Activated naive CD4-positive, alpha-beta T cell treated with anti-CD3 and anti-CD28 coated beads, Interleukin-2, amount 50 U/mL, for 72 hours (primary cell): ENCODE measurements at places on chromosomes 5 and 9.

DNA sequence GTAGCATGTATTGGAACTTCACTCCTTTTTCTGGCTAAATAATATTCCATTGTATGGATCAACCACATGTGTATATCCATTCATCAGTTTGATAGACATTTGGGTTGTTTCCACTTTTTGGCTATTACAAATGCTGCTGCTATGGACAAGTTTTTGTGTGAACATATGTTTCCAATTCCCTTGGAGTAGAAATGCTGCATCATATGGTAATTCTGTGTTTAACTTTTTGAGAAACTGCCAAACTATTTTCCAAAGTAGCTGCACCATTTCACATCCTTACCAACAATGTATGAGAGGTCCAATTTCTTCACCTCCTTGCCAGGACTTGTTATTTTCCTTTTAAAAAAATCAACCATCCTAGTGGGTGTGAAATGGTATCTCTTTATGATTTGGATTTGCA lies 8.4 kb downstream of the FRRS1L start:
- no peak for DNase-seq

DNA sequence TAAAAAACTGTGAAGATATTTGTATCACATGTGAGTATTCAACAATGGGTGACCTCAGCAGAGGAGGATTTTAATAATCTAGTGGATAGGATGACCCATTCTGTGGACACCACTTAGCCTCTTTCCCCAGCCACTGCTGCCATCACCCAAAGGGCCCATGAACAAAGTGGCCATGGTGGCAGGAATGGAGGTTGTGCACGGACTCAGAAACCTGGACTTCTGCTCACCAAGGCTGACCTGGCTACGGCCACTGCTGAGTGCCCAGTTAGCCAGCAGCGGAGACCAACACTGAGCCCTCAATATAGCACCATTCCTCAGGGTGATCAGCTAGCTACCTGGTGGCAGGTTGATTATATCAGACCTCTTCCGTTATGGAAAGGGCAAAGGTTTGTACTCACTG lies 1410.4 kb upstream of the CDH9 start:
- DNase-seq: no peak

- no peak for DNase-seq
These were observed 68.9 kb upstream of the EFNA5 start for GRCh38 chr5:107739661-107740060.

- DNase-seq: no peak
These were observed 14.4 kb downstream of the CKMT2 start for GRCh38 chr5:81247441-81247972.

DNA sequence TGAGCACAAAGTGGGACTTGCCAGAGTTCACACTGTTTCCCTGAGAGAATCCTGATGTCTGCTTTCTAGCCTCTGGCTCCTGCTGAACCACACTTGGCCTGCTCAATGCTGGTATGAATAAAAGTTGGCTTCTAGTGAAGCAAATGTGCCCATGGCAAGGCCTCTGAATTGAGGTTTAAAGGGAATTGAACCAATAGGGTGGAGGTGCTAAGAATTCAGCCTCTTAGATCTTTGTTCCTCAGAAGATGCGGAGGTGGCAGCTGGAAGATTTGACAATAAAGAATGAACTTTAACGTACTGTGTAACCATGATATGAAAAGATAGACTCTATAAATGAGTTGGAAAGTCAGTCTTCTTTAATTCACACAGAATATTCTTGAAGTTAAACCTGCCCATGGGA lies 57.2 kb downstream of the RASGRF2 start:
- no peak for DNase-seq

DNA sequence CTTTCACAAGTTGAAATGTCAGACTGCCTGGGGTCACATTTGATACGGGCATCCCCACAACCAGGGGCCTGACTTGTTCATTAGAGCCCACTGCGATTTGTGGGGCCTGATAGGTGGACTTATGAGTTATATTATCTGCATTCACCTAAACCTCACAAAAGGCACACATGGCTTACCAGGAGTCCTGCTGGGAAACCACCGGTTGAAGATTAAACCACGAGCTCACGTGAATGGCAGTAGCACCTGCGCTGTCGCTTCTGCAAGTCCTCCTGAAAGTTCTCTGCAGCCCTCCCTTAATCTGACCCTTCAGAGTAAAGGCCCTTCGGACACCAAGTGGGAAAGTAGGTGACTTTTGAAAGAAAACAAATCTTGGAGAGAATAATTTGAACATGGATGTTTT lies 68.9 kb downstream of the PPIC start:
- no peak for DNase-seq

GRCh38 chr5:167796672-167797071 lies 494.8 kb upstream of the WWC1 start:
- DNase-seq: no peak

DNA sequence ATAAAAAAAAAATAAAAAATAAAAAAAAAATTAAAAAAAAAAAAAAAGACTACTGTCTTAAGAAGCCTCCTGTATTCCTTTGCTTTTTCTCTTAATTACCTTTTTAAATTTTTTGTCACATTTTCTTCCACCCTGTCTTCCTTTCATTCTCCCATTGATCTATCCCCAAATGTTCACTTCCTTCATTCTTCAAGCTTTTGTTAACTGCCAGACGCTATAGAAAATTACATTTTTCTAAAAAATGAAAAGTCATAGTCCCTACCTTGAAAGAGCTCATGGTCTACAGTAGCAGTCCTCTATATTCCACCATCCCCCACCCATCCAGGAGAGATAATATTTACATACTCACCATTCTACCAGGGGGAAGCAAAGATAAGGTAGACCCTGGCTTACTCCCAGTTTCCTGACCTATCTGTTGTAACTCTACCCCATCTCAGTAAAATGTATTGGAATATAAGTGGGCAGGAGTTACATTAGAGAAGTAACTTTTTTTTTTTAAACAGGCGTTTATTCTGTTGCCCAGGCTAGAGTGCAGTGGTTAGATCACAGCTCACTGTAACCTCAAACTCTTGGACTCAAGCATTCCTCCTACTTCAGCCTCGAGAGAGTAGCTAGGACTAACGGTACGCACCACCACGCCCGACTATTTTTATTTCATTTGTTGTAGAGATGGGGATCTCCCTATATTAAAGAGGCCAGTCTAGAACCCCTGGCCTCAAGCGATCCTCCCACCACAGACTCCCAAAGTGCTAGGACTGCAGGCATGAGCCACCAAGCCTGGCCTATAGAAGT lies 3.8 kb upstream of the PRKAA1 start:
- DNase-seq: no peak

DNA sequence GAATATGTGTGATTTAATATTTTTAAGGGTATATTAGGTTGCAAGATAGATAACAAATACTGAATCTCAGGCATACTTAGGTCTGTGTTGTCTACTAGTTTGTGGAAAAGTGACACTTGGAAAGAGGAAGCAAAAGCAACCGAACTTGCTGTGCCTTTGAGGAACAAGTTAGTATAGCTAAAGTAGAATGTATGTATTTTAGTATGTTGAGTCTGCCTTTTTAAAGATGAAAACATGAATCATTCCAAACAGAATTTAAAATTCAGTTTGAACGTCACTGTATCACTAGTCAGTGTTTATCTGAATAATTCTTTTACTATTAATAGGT lies 12.9 kb downstream of the TLE4 start:
- DNase-seq: no peak

GRCh38 chr5:80399526-80400239 lies 8.2 kb upstream of the ZFYVE16 start:
- no peak for DNase-seq

DNA sequence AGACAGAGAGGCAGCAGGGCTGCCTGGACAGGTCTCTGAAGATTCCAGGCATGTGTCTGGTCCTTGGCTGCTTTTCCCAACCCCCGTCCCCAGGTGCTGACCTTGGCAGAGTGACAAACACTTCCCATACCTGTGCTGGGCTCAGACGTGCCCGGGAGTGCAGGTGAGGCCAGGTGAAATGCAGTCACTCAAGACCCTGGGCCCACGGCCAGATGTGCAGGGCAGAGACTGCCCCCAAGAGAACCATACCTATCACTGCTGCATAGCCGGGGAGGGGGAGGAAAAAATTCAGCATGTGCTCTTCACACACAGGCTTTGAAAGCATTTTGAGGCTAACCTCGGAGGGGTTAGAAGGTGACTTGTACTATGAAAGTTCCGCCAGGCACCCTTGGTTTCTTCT lies 22.6 kb downstream of the CCNJL start:
- no peak for DNase-seq

DNA sequence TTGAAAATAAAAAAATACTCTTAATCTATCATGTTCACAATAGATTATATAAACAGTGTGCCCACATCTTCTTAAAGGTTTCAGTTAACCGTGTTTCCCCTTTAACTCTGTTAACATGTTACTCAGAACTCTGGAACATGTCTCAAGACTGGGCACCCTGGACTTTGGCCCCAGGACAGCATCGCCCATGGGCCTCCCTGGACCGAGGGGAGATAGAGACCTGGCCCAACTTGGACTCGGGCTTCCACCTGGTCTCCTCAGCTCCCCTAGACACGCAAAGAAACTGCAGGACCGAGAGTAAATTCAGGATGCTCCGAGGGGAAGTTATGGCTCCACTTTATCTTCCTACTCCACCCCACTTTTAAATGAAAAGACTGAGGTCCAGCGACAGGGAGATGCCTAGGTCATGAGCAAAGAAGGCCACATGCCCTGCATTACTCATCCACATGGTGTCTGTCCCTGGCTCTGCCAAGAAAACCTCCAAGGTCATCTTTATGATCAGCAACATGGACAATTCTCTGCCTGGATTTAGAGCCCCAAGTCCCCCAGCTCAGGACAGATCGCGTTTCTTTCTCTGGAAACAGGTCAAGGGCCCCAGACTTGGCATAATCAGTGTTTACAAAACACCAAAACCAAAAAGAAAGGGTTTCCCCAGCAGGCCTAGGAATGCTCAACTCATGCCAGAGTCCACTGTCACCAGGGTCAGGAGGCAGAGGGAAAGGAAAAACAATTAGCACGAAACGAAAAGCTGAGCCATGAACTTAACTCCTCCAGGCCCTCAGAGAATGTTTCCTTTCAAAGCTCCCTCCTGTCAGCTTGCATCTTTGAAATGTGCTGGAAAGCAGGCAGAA lies 17.4 kb downstream of the GPX3 start:
- no peak for DNase-seq

DNA sequence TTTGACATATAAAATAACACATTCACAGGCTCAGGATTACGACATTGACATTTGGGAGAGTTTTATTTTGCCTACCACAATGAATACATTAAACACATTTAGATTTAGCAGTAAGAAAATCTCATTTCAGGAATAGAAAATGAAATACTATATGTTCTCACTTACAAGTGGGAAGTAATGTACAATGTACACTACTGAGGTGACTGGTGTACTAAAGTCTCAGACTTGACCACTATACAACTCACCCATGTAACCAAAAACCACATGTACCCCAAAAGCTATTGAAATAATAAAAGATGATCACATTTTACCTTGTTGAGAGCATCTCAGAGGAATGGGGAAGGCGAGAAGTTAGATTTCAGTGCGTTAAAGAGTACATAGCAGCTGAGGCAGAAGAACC lies 1202.4 kb upstream of the SEMA6A start:
- no peak for DNase-seq

- DNase-seq: peak; percentile 64
These were observed 23.1 kb upstream of the TDRD7 start for GRCh38 chr9:97388721-97389238.

GRCh38 chr5:123452401-123452800 lies 29.2 kb upstream of the CEP120 start:
- DNase-seq: no peak

- no peak for DNase-seq
These were observed 92.9 kb downstream of the SPATA31D1 start for GRCh38 chr9:82081496-82081895.

DNA sequence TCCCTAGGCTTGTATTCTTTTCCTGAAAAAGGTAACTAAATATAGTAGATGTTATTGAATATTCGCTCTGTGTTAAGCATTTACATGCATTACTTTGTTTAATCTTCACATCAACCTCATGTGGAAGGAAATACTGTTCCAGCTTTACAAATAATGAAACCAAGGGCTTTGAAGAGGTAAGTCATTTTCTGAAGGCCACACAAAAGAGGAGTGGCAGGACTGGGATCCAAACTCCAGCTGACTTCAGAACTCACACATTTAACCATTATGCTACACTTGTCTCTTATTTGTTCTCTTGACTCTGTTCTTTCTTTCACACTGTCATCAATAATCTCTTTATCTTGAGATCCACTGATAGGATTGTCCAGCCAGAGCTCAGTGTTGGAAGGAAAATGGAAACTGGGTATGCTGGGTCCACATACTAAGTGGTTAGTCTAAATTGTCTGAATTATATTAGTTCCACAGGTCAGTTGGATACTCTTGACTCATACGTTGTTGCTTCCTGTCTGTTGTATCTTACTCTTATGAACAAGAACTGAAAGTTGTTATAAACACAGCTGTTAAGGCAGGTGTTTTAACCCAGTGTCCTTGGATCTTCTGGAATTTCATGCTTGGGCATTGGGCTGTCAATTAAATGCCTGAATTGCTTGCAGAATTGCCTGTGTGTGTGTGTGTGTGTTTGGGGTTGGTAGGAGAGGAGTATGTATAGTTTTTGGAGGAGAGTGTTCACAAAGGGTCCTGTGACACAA lies 65.6 kb downstream of the TLE4 start:
- DNase-seq: no peak

DNA sequence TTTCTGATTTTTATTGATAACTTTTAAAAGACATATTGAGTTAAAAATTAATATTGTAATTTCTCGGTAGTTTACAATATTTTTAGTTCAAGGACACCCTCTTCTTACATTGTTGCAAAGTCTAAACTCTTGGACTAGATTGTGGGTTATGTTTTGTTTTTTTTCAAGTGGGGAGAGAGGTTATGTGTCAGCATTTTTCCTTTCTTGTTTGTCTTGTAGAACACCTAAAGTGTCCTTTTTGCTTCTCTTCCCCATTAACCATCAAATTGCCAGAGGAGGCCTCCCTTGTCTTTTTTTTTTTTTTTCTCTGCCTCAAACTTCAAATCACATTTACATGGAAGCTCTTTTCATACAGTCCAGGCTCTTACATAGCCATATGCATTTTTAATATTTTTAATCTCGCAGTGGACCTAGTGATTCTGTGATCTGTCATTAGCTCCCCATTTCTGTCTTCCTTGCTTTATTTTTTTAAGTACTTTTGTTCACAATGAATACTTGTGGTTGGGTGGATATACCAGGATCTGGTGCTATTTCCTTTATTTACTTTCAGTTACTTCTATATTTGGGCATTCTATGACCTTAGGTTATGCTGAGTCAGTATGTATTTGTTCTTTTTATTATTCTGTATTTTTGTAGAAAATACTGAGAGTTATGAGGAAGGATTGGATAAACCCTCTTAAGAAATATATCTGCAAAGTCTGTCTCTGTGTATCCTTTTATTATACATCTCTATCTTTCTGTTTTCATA lies 2280.6 kb upstream of the ACO1 start:
- no peak for DNase-seq

GRCh38 chr5:57215629-57216195 lies 41.9 kb downstream of the GPBP1 start:
- DNase-seq: no peak

GRCh38 chr5:119339965-119340364 lies 15.9 kb upstream of the TNFAIP8 start:
- no peak for DNase-seq

GRCh38 chr5:145433077-145433476 lies 402.1 kb downstream of the PRELID2 start:
- no peak for DNase-seq

GRCh38 chr5:1298723-1299510 lies 4.0 kb upstream of the TERT start:
- peak; percentile 40 for DNase-seq

- DNase-seq: no peak
These were observed 24.6 kb downstream of the NR2F1 start for GRCh38 chr5:93607367-93608258.

GRCh38 chr5:81761270-81761669 lies 10.4 kb upstream of the SSBP2 start:
- DNase-seq: no peak
